Neural crest cell (in vitro differentiated cells): ENCODE measurements at places on chromosomes 1 and 21. TPM values are rescaled to one million over a fixed set of nuclear protein-coding genes. Genes with fewer than 3 reads are reported as not detected.

GRCh38 chr1:155537193-155537592, 25.4 kb downstream of the ASH1L start:
- DNase-seq: no peak
- no peaks in the 10 kb centered on the region for H3K36me3 ChIP-seq
- no peak overlapping the region for H3K4me3 ChIP-seq
- no peaks in the 10 kb centered on the region for H3K27me3 ChIP-seq
- no peak overlapping the region for H3K27ac ChIP-seq

DNA sequence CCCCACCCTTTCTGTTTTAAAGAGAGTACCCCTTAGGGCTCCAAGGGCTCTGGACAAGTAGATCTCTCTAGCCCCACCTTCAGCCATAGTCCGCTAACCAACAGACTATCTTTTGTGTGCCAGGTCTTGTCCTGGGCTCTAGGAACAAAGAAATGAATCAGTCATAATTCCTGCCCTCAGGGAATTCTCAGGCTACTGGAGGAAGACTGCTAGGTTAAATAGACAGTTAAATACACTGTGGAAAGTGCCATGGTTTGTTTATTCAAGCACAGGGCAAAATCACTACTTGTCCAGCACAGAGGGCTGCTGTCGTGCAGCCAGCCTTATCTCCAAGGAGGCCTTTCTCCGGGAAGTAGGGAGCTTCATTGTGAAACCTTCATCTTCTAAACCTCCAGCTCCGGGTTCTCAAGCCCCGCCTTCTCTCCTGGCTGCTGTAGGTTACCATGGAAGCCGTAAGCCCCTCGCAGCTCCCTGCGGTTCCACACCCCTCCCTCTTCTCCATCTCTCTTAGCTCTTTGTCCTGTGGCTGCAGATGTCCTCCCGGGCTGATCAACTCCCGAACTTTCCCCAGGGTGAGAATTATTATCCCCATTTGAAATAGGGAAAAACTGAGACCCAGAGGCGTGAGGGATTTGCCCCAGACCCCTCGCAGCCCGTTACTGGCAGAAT, 29.8 kb downstream of the SHISAL2A start:
- no peaks in the 10 kb centered on the region for H3K27me3 ChIP-seq
- DNase-seq: peak; percentile 62
- peaks cover 42% of the 10 kb centered on the region for H3K4me1 ChIP-seq
- peak overlapping the region; percentile 97 for H3K27ac ChIP-seq
- H3K36me3 ChIP-seq: no peaks in the 10 kb centered on the region

GRCh38 chr1:48442864-48443619, 29.0 kb downstream of the SPATA6 start:
- no peaks in the 10 kb centered on the region for H3K4me1 ChIP-seq
- H3K36me3 ChIP-seq: peaks cover 46% of the 10 kb centered on the region
- no peaks in the 10 kb centered on the region for H3K27me3 ChIP-seq
- H3K27ac ChIP-seq: no peak overlapping the region
- H3K4me3 ChIP-seq: no peak overlapping the region
- DNase-seq: no peak

GRCh38 chr1:209805875-209806760, at the start of gene IRF6:
IRF6 (minus strand) TSS chr1:209806142; CDS start chr1:209801413, 4,729 bp downstream.
- peaks cover 72% of the 10 kb centered on the region for H3K27me3 ChIP-seq
- H3K27ac ChIP-seq: no peak within 1 kb of the TSS
- H3K4me3 ChIP-seq: peak within 1 kb of the TSS; percentile 78
- DNase-seq: peak; percentile 61
- H3K4me1 ChIP-seq: peaks cover 6% of the 10 kb centered on the region

DNA sequence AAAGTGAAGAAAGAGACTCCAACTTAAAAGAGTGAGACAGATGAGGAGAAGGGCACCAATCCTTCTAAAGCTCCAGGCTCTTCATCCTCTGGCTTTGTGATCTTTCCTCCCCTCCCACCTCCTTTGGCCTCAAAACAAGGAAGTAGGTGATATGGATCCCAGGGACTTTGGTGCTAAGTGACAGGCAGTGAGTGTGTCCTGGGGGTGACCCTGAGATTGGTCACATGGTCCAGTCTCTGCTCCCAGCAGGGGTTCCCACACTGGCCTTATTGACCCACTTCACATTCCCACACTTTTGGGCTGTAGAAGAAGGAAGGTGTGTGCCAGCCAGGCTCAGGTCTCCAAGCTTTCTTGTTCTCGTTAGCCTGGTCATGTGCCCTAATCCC, 401.2 kb upstream of the PROX1 start:
- no peaks in the 10 kb centered on the region for H3K27me3 ChIP-seq
- H3K4me3 ChIP-seq: no peak overlapping the region
- no peak for DNase-seq
- H3K27ac ChIP-seq: no peak overlapping the region
- H3K36me3 ChIP-seq: no peaks in the 10 kb centered on the region

DNA sequence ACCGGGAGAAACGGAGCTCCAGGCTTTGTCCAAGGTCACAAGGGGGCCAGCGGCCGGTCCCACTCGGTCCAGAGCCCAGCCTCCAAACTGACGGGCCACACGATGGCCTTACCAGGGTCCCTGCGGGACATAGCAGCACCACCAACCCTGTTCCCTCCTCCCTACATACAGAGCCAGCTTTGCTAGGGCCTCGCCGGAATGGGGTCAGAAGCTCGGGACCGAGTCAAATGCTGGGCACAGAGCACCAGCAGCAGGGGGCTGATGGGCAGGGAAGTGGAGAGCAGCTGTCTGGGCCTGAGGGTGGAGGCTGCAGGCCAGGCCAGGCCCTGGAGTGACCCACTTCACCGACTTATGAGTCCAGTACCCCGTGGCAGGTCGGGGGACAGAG, 14.9 kb upstream of the TTC39A start:
- H3K27me3 ChIP-seq: peaks cover 50% of the 10 kb centered on the region
- no peak overlapping the region for H3K4me3 ChIP-seq
- peaks cover 22% of the 10 kb centered on the region for H3K4me1 ChIP-seq
- no peaks in the 10 kb centered on the region for H3K36me3 ChIP-seq
- H3K27ac ChIP-seq: no peak overlapping the region

DNA sequence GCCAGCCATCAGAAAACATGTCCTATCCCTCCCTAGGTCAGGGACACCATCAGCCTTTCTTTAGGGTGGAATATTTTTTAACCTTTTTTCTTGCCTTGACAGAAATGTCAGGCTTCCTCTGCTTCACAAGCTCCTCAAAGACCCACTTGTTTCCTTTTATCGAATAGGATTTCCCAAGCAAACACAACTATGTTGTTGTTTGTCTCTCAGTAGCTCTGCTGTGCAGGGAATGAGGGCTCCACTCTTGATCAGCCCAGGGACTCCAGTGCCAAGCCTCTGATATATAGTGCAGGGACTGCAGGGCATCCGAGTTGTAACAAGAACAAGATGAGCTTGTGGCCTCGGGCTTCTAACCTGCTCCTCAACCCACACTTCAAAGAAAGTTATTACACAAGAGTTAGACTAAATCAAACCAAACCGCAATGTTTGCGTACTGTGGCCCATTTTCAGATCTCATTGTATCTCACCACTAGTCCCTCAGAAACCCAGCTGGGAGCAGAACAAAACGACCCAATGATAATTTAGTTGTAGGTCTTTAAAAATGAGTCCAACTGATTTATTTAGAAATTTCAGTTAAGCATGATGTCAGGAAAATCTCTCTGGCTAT, 108.1 kb downstream of the ATG4C start:
- DNase-seq: no peak
- H3K36me3 ChIP-seq: no peaks in the 10 kb centered on the region
- H3K4me3 ChIP-seq: no peak overlapping the region

GRCh38 chr1:65948609-65949229, 156.0 kb downstream of the PDE4B start:
- H3K27ac ChIP-seq: no peak overlapping the region
- no peak overlapping the region for H3K4me3 ChIP-seq
- no peaks in the 10 kb centered on the region for H3K27me3 ChIP-seq
- no peak for DNase-seq

GRCh38 chr1:19949016-19949415, 25.6 kb upstream of the PLA2G2E start:
- H3K4me3 ChIP-seq: no peak overlapping the region
- no peak overlapping the region for H3K27ac ChIP-seq
- no peaks in the 10 kb centered on the region for H3K36me3 ChIP-seq
- H3K27me3 ChIP-seq: peaks cover 7% of the 10 kb centered on the region

- H3K4me1 ChIP-seq: peaks cover 13% of the 10 kb centered on the region
- no peak overlapping the region for H3K27ac ChIP-seq
- no peak for DNase-seq
- no peak overlapping the region for H3K4me3 ChIP-seq
- peaks cover 3% of the 10 kb centered on the region for H3K27me3 ChIP-seq
These were observed 278.5 kb downstream of the KCNH1 start for GRCh38 chr1:210855440-210855839.

DNA sequence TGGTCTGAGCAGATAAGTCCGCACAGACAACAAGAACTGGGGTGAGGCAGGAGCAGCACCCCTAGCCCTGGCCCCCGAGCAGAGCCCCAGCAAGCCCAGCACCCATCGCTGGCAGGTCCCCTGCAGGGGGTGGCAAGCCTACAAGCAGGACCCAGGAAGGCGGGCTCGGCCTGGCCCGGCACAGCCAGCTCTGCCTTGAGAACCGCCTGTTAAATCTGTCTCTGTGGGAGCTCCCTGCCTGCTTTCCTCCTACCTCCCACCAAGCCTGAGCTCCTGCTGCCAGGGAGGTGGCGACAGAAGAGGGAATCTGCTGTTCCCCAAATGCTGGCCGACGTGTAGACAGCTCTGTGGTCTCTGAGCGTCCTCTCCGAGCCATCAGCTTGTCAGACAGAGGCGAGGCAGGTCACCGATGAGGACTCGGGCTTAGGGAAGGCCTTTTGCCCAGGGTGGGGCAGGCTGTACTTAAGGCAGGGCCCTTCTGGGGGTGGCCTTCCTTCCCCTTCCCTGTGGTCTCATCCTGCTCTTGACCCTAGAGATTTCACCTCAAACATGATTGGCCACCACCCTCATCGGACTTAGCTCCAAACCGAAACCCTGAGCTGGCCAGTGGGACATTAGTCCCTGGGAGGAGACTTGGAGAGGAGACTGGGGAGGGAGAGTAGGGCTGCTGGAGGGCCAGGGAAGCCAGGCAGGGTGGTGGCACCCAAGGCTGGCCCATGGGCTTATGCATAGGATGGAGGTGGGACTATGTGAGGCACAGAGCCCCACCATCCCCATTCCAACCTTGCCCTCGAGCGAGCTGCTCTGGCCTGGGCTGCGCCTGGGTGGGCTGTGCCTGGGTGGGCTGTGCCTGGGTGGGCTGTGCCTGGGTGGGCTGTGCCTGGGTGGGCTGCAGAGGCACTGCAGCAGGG, 7.7 kb downstream of the SELENON start:
- no peak for DNase-seq
- H3K4me3 ChIP-seq: no peak overlapping the region
- H3K4me1 ChIP-seq: peaks cover 35% of the 10 kb centered on the region
- peaks cover 3% of the 10 kb centered on the region for H3K36me3 ChIP-seq
- no peak overlapping the region for H3K27ac ChIP-seq

DNA sequence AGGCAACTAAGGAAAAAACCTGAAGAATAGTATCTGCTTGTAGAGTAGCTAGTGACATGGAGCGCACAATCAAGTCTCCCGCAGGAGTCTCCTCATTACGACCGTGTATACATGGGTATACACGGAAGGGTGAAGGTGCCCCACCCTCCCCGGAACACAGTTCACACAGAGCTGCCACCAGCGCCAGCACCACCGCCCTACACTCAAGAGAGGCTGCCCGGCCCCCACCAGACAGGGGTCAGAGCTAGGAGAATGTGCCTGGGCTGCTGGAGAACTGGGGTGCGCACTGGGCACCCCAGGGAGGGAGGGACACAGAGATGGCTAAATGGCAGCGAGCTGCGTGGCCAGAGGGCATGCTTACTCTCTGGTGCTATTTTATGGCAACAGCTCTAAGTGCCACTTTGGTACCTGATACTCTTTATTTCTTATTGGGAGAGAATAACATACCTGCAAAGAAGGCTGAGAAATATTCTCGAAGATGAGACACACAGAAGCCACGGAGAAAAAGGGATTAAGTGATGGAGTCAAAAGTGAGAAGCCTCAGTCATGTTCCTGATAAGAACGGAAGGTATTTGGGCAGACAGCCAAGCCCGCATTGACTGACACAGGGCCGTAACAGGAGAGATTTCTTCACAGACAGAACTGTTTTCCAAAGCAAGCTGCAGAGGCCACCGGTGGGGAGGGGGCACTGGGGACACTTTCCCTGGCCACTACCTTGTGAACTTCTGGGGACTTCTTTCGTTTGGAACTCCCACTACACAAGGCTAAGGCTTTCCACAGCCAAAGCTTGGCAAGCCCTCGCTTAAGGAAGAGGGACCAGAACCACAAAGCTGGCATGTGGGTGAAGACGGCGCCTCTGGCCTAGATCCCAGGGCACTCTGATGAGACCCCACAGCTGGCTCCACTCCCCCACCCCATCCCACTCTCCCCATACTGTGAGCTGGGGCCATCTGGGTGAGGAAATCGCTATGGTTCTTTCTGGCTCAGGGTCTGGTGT, 108.0 kb downstream of the PGBD5 start:
- peaks cover 3% of the 10 kb centered on the region for H3K36me3 ChIP-seq
- H3K4me1 ChIP-seq: no peaks in the 10 kb centered on the region
- no peak overlapping the region for H3K4me3 ChIP-seq
- H3K27ac ChIP-seq: no peak overlapping the region
- H3K27me3 ChIP-seq: no peaks in the 10 kb centered on the region

DNA sequence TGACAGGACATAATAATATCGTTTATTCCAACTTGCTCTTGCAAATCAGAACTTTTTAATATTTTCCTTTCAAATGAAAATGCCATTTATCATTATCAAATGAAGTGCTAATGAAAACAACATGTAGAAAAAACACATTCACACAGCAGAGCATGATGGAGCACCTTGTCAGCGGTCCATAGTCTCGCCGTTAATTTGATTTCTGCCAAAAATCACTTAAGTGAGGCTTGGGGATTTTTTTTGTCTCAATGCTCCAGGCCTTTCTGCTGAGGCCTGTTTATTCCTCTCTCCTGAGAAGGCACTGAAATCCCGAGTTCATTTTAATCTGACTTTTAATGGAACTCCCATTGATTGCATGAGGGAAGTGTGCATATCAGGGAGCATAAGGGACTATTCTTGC, 122.5 kb downstream of the ELAVL4 start:
- no peaks in the 10 kb centered on the region for H3K27me3 ChIP-seq
- no peaks in the 10 kb centered on the region for H3K4me1 ChIP-seq
- H3K36me3 ChIP-seq: peaks cover 9% of the 10 kb centered on the region
- H3K27ac ChIP-seq: no peak overlapping the region

- no peak for DNase-seq
- no peak overlapping the region for H3K27ac ChIP-seq
- no peak overlapping the region for H3K4me3 ChIP-seq
- H3K4me1 ChIP-seq: no peaks in the 10 kb centered on the region
These were observed 10.7 kb upstream of the CNR2 start for GRCh38 chr1:23923592-23924499.

- H3K27ac ChIP-seq: no peak overlapping the region
- H3K4me1 ChIP-seq: peaks cover 24% of the 10 kb centered on the region
- DNase-seq: no peak
- H3K27me3 ChIP-seq: no peaks in the 10 kb centered on the region
- H3K36me3 ChIP-seq: peaks cover 19% of the 10 kb centered on the region
- H3K4me3 ChIP-seq: no peak overlapping the region
These were observed 203.1 kb downstream of the SIPA1L2 start for GRCh38 chr1:232426801-232427200.

Gene FAM78B
- 1.2 and 1.5 TPM in 2 replicates for total RNA-seq

Gene DISP3
- 6.8 and 9.1 TPM in 2 replicates for total RNA-seq

Gene ZNF692
- total RNA-seq: 72.5 and 72.8 TPM in 2 replicates

Gene ANGPTL1
- 0.21 and 0.96 TPM in 2 replicates for total RNA-seq

Gene C1orf226
- total RNA-seq: 9.3 and 9.8 TPM in 2 replicates

Gene NCF2
- not detected in 2 replicates for total RNA-seq

Gene TRAPPC10
- total RNA-seq: 35.1 and 36.7 TPM in 2 replicates

Gene LRRC71
- not detected in 2 replicates for total RNA-seq

Gene OR2L3
- total RNA-seq: not detected in 2 replicates
